ENCODE measurements at places on chromosomes 16 and 17. TPM values are rescaled to one million over a fixed set of nuclear protein-coding genes. Genes with fewer than 3 reads are reported as not detected.

DNA sequence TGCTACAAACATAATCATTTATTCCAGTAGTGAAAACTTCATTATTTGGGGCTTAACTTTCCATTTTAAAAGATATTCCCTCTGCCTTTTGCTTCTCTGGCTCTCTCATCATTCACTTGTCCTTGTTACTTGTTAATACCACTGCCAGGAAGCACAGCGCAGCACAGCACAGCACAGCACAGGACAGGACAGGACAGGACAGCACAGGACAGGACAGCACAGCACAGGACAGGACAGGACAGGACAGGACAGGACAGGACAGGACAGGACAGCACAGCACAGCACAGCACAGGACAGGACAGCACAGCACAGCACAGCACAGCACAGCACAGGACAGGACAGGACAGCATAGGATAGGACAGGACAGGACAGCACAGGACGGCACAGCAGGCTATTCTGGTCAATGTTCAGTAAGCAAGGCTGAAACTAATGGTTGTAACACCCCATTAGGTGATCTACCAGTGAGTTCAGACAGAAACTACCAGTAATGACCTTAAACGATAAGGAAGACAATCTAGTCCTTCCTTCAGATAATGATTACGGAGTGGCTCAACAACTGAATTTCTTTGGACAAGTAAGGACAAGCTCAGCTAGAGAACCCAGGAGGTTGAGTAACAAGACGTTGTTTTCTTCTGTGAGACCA, 31.9 kb downstream of the COG1 start:
- no peak for DNase-seq

DNA sequence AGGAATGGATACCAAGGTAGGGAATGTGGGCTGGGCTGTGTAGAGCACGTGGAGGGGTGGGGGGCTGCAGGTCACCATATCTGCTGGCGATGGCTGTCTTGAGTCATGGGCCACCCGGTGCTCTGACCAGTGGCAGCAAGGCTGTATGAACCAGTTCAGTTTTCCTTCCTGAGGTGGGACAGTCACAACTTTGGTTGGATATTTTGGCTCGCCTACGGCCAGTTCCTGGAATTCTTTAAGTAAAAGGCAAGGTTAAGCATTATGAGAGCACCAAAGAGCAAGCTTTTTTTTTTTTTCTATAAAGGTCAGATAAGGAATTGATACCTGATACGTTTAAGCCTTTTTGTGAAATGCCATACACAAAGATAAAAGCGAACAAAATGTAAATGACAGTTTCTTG, 81.9 kb downstream of the USP22 start:
- no peak for DNase-seq

DNA sequence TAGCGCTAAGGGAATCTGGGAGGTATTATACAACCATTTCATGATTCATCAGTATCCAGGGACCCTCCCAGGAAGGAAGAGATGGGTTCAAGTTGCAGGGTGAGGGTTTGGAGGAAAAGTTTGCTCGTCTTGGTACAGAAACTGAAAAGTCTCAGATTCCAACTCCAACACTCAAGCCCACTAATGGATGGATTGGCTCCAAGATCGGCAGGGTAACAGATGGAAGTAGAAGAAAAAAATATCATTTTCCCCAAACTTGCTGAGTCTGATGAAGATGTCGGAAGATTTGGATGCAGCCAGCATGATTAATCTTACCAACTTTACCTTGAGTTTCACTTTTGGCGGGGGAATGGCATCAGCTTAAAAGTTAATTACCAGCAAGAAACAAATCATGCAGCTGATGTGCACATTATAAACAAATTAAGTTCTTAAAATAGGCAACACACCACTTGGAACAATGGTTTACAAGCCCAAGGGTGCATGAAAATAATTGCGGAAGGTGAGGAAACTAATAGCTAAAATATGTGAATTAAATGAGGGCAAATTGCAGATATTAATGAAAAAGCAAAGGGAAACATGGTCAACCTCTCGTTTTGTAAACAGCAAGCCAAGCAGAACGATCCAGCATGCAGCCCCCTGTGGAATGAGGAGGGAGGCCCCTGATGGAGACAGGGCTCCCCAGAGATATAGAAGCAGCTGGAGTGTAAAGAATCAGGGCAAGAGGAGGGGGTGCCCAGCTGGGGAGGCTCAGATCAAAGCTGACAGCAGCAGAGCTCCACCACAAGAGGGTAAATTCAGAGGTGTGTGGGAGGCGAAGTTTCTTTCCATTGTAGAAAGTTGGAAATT, 44.1 kb upstream of the GRIN2A start:
- no peak for DNase-seq

The GRIN2A gene
- 0.24 TPM for total RNA-seq

The KCNH4 gene
- 0.06 TPM for total RNA-seq

The BMERB1 gene
- total RNA-seq: 5.3 TPM

The MMP25 gene
- total RNA-seq: 0.70 TPM

All from left colon (tissue), 2 donors.